ENCODE measurements at places on chromosomes 3 and 15. TPM values are rescaled to one million over a fixed set of nuclear protein-coding genes. Genes with fewer than 3 reads are reported as not detected.

Gene ADGRG7
- total RNA-seq, result not detected

Gene CCDC80
- total RNA-seq, result 158 TPM

Gene NTRK3
- total RNA-seq, result not detected

Gene PLA2G4D
- total RNA-seq, result not detected

Gene C3orf62
- 2.3 TPM for total RNA-seq

Gene USP8
- total RNA-seq, result 54.0 TPM

Gene LDHAL6B
- not detected for total RNA-seq

Gene RBP2
- not detected for total RNA-seq

Gene ELP6
- total RNA-seq, result 30.6 TPM

Gene AHSG
- not detected for total RNA-seq

Gene PTH1R
- 2.6 TPM for total RNA-seq

Gene EPHB3
- total RNA-seq, result 3.5 TPM

DNA sequence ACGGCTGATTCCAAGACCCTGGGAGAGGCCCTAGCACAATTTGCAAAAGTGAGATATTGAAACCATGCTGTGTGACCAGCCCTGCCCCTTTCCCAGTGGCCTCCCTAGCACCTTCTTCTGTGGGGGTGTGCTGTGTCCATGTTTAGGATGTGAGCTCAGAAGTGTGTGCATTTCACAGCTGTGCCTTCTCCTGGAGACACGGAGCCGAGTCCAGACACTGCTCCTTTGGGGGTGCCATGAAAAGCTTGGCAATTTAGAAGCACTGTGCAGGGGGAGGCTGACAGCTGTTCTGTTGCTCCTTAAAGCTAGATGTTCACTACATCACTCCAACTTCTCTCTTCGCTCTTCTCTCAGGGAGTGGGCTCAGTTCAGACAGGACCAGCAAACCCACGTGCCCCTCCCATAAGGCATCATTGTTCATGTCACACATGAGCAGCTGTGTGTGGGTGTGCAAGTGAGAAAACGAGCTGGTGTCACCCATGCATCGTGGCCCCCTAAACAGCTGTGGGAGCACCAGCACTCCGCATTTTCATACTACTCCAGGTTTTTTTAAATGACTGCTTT is 492.6 kb downstream of the GABRG3 start:
- DNase-seq, result no peak

- no peak for DNase-seq
Measured at GRCh38 chr3:84759361-84759760, 199.4 kb upstream of the CADM2 start.

DNA sequence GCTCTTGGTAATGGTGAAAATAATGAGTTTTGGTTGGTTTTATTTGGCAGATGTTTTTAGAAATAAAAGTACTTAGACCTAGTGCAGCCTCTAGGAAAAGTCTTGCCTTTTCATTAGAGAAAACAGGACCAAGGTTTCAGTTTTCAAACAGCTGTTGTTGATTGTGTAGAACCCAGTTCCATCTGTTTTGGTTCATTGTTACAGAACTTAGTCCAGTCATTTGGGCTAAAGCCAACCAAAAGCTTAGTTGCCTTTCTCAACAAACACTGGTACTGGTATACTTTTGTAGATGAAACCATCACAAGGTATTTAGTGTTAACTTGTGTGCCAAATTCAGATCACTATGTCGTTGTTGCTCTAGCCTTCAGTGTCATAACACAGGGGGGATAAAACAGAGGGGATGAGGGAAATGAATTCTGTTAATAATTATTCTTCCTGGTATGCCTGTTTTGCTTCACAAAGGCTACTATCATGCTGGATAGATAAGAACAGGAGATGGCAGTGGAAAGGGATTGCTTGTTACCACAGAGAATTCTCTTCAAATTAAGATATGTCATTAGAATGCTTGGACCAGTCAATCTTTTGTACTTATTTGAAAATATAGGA is 12.6 kb upstream of the APH1B start:
- DNase-seq, result peak; percentile 72

- DNase-seq, result no peak
Measured at GRCh38 chr3:28117598-28117997, 123.8 kb upstream of the CMC1 start.

DNA sequence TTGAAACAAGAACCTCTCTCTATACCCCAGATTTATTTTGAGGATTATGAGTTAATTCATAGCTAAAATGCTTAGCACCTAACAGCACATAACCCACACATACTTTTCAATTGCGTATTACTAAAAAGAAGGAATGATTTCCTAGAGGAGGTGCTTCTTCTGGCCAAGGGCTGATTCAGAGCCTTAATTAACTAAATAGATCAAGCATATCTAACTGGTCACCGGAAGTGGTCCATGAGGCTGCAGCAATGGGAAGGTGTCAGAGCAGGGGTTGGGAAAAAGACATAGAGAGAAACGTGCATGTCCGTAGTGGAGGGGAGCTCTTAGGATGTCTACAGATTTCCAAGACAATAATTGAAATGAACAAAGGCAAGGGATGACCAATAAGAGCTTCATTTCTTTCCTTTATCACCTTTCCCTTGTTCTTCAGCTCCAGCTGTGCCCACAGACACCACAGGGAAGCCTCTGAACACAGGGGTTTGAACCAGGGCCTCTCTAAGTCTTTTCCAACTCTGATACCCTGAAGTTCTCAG is 467 bp downstream of the HGD start:
- no peak for DNase-seq

GRCh38 chr3:420584-420983 is 224.0 kb downstream of the CHL1 start:
- no peak for DNase-seq

- DNase-seq, result no peak
Measured at GRCh38 chr3:48407542-48408099, 22.3 kb downstream of the PLXNB1 start.

DNA sequence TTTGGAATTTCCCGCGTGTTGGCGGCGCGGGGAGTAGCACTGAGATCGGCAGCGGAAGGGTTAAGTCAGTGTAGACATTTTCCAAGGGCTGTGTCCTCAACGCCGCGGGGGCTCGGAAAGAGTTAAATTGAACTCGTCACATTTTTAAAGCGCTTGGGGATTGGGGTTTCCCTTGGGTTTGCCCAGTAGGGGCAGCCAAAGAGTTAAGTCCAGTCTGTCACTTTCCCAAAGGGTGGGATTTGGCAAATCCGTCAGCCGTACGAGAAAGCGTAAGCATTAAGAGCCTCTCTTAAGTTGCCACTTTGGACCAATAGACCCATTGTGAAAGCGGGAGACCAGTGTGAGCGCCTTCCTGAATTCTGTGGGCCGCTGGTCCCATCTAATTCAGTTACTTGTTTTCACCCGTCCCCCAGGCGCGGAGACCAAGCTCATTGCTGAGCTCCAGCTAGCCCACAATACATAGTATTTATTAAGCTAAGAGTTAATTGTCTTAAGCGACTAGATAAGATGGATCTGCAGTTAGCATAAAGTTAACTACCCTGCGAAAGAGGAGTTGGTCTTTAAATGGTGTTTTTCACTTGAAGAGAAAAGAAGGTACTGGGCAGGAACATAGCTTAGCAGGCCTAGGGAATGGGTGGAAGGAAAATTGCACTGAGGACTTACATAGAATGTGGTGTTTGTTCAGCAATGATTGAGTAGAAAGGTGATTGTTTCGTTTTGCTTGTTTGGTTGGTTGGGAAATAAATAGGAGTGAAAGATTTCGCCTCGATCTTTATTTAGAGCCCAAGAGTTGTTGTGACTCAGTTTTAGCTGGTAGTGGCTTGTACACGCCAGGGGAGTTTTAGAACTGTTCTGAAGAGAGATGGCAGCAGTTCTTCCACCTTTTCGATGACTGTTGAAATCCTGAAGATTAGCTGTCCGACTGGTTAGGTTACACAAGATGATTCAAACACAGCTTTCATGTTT is 932 bp downstream of the ARL8B start:
- peak; percentile 85 for DNase-seq

GRCh38 chr3:25593001-25593400 is 71.7 kb downstream of the TOP2B start:
- DNase-seq, result no peak

- no peak for DNase-seq
Measured at GRCh38 chr3:194744826-194745225, 59.1 kb downstream of the FAM43A start.

DNA sequence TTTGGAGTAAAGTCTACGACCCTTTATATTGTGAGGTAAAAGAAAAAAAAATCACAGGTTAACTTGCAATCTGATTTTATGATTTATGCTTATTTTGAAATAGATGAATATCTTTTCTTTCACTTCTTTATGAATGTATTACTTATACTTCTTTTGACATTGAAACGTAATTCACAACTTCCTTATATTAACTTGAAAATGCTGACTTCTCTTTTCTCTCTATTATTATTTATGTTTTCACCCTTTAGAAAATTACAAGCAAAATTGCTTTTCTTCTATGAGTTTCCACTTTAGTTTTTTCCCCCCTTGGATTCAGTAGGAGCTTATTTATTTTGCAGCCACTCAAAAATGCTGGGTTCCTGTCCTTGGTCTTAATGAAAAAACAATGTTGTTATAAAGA is 25.4 kb downstream of the ACP3 start:
- DNase-seq, result no peak

GRCh38 chr15:56820333-56820732 is 87.0 kb upstream of the ZNF280D start:
- DNase-seq, result no peak

GRCh38 chr3:54706738-54707137 is 221.1 kb downstream of the LRTM1 start:
- no peak for DNase-seq

DNA sequence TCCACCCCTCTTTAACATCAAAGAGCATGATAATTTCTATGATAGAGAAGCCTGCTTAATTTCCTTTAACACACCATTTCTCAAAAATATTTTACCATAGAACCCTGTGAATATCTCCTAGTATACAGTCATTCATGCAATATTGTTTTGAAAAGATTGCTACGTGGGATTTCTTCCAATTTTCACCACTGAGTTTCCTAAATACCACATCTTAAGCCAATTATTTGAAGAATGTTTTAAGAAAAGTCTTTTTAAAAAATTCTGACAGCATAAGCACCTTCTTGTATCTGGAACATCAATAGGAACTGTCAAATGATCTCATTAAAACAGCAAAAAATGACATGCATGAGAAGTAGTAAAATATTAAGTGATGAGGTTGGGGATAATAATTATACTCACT is 1126.7 kb downstream of the TUSC7 start:
- no peak for DNase-seq

GRCh38 chr15:95604634-95605036 is 725.9 kb upstream of the NR2F2 start:
- DNase-seq, result peak; percentile 94

- no peak for DNase-seq
Measured at GRCh38 chr3:156291272-156292123, 171.1 kb downstream of the KCNAB1 start.

GRCh38 chr3:49124991-49125670 is 4.5 kb upstream of the USP19 start:
- no peak for DNase-seq

- DNase-seq, result peak; percentile 7
Measured at GRCh38 chr3:193704431-193704830, 111.4 kb downstream of the OPA1 start.

GRCh38 chr15:57962887-57963286 is 102.6 kb downstream of the ALDH1A2 start:
- DNase-seq, result no peak

DNA sequence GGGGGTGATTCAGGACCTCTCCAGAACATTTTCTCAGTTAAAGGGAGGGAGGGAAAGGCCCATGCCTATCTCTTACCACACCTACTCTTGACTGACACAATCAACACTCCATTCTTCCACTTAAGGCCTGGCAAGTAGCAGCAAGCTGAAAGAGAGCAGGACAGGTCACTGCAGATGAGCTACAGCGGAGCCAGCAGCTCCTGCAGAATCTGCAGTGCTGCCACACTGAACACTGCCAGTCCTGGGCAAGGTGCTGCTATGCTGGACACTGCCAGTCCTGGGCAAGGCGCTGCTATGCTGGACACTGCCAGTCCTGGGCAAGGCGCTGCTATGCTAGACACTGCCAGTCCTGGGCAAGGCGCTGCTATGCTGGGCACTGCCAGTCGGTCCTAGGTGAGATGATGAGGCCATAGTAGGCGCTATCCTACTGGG is 143.7 kb downstream of the MYLK start:
- DNase-seq, result no peak

- peak; percentile 80 for DNase-seq
Measured at GRCh38 chr3:99172736-99173657, 271.5 kb upstream of the DCBLD2 start.

DNA sequence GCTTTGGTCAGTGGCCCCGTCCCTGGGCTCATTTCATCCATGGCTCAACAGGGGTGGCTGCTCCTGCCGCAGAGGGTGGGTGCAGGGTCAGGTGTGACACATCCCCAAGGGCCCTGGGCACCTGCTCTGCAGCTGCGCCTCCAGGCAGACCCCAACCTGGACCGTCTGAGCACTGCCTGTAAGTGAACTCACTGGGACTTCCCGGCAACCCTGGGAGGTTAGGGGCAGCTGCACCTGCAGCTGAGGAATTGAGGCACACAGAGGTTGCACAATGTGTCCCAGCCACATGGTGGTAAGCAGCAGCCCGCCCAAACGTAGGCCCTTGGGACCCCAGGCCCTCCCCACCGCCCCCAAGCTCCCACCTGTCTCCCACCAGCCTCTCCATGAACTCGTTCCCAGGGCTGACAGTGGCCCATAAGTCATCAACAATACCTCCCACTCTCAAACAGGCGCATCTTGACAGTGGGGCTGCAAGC is 55.1 kb downstream of the PLXNA1 start:
- DNase-seq, result no peak

DNA sequence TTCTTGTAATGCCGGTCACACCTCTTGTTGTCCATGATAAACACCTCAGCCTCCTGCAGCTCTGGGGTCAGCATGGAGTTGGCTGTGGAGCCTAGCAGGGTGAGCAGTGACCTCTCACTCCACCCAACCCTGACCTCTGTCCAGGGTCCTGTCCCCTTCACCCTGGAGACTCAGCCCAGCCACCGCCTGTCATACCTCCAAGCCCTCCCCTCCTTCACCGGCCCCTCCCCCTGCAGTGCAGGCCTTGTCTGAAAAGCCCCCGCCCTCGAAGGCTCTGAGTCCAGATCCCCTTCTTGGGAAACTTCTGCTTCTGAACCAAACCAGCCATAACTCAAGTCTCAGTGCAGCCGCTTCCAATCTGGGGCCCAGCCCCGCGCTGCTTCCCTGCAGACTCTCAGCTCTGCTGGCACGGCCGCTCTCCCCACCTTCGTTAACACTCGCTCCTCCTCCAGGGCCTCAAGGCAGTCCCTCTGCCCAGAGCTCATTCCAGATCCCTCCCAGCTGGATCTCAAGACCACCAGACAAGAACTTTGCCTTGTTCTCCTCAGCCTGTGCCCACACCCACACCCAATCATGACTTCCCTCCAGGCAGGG is 25.4 kb upstream of the PRSS50 start:
- no peak for DNase-seq
